ENCODE measurements at places on chromosomes 5 and 9. TPM values are rescaled to one million over a fixed set of nuclear protein-coding genes. Genes with fewer than 3 reads are reported as not detected.

The EIF4E1B gene
- not detected for total RNA-seq

The HAPLN1 gene
- not detected for total RNA-seq

The ARHGEF39 gene
- total RNA-seq = 18.8 TPM

The TSLP gene
- total RNA-seq = not detected

The GABRG2 gene
- not detected for total RNA-seq

The IFNA2 gene
- total RNA-seq = not detected

The PRRC2B gene
- 55.4 TPM for total RNA-seq

The UBE2QL1 gene
- 4.6 TPM for total RNA-seq

The SIT1 gene
- total RNA-seq = not detected

The PCDHA12 gene
- 3.0 TPM for total RNA-seq

Data from A549 treated with AZD2906 at 1 μM for 4 hours (cell line).